Activated T-cell treated with anti-CD3 and anti-CD28 coated beads, Interleukin-2, amount 50 U/mL, for 48 hours (primary cell): ENCODE measurements at places on chromosomes 7 and 10.

- DNase-seq: no peak
Measured at GRCh38 chr7:825386-825785, 6.9 kb upstream of the SUN1 start.

GRCh38 chr7:94832051-94832450 is 75.3 kb upstream of the PPP1R9A start:
- DNase-seq: no peak

DNA sequence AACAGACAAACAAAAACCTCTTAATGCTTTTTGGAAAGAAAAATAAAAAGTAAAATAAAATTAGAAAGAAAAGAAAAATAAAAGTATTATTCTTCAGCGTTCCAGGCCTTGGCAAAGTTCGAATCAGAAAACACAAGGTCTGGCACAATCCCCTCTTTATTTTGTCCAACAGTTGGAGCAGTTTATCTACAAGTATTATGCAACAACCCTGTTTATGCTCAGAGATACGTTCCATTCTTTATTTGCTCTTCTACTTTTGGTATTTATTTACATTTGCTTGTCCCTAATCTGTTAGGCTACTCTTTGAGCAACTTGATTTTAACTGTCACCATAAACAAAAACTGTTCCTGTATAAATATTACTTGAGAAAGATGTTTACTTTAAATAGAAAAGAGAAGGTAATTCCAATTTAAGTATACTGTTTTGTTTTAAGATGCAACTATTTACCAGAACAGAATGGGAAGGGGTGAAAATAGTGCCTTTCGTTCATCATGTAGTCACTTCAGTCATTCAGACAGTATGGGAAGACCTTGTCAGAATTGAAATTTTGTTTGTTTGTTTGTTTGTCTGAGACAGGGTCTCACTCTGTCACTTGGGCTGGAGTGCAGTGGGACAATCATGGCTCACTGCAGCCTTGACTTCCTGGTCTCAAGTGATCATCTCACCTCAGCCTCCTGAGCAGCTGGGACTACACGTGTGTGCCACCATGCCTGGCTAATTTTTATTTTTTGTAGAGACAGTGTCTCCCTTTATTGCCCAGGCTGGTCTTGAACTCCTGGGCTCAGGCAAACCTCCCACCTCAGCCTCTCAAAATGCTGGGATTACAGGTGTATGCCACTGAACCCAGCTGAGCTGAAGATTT is 5.7 kb downstream of the PDK4 start:
- no peak for DNase-seq

GRCh38 chr7:92056286-92056685 is 78.0 kb downstream of the CYP51A1 start:
- no peak for DNase-seq

GRCh38 chr10:73730153-73730906 is 13.8 kb upstream of the SEC24C start:
- peak; percentile 98 for DNase-seq

GRCh38 chr7:22142572-22142971 is 196.9 kb upstream of the CDCA7L start:
- no peak for DNase-seq
